ENCODE measurements at places on chromosomes 5 and 9. TPM values are rescaled to one million over a fixed set of nuclear protein-coding genes. Genes with fewer than 3 reads are reported as not detected.

Gene WASHC1
- polyA plus RNA-seq = 0.89 TPM

Gene NAIP
- 0.83 TPM for polyA plus RNA-seq

Gene MARCHF6
- 48.8 TPM for polyA plus RNA-seq

Gene SLC25A25
- 12.0 TPM for polyA plus RNA-seq

GRCh38 chr9:129182625-129183494 is 4.8 kb upstream of the IER5L start:
- H3K36me3 ChIP-seq = no peaks in the 10 kb centered on the region
- H3K4me1 ChIP-seq = peaks cover 7% of the 10 kb centered on the region
- H3K27ac ChIP-seq = no peak overlapping the region
- no peak for DNase-seq

- no peak overlapping the region for H3K27ac ChIP-seq
- H3K4me3 ChIP-seq = no peak overlapping the region
- DNase-seq = no peak
- H3K4me1 ChIP-seq = peaks cover 11% of the 10 kb centered on the region
- no peaks in the 10 kb centered on the region for H3K36me3 ChIP-seq
- H3K27me3 ChIP-seq = peaks cover 28% of the 10 kb centered on the region
Measured at GRCh38 chr9:84137968-84138367, 157.4 kb downstream of the RMI1 start.
